NCI-H1417 (cell line): ENCODE measurements at places on chromosomes 4 and X.

DNA sequence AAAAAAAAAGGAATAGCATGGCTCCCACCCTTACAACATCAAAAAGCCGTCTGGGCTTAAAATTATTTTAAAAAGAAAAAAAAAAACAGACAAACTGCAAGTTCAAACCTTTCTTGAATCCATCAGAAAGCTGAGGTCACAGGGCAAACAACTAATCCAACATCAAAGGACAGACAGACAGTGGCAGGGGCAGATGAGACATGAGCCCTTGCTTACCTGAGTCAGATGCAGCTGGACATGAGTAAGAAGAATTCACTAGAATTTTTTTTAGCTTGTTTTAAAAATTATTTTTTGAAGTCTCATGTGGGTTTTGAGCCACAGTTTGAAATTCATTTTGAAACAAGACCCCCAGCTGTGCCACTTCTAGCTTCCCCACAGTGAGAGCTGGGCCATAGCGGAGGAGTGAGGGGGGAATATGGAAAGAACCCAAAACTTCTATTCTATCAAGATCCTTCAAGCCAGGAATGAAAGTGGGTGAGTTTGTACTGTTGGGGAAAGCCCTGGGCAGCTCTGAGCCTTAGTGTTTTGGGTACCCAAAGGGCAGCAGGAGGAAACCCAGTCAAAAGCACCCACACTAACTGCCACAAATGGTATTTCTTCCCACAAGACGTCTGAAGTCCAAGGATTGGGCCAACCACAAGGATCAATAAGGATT is 111.4 kb downstream of the ATXN3L start:
- DNase-seq = no peak

DNA sequence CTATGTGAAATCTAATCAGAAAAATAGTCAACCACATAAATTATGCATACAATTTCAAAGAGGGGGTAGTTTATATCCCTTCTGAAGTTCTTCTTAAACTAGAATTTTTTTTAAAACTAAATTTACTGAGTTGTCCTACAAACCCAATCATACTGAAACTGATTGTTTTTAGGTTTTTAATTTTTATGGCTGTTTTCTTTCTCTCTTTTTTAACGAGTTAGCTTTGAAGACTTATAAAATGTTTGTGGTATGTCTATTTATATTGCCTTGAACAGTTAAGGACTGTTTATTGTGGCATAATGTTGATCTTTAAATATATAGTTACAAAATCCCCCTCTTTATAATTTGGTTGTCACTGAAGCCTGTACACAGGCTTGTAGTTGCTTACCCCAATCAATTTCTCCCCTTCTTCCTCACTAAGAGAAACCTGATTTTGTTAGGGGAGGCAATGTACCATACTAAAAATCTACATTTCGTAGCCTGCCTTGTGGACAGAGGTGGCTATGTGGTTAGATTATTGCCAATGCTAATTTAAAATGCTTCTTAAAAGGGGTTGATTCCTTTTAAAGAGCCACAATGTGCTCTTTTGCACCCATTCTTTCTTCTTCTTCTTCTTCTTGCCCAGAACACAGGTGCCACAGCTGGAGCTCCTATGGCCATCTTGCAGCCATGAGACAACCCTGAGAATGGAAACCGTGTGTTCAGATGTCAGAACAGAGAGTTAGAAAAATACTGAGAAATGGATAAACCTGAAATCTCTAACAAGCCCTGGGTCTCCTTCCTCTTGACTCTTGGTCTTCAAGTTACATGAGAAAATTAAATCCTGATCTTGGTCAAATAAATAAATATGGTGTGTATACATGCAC is 102.7 kb upstream of the ZNF827 start:
- no peak for DNase-seq

DNA sequence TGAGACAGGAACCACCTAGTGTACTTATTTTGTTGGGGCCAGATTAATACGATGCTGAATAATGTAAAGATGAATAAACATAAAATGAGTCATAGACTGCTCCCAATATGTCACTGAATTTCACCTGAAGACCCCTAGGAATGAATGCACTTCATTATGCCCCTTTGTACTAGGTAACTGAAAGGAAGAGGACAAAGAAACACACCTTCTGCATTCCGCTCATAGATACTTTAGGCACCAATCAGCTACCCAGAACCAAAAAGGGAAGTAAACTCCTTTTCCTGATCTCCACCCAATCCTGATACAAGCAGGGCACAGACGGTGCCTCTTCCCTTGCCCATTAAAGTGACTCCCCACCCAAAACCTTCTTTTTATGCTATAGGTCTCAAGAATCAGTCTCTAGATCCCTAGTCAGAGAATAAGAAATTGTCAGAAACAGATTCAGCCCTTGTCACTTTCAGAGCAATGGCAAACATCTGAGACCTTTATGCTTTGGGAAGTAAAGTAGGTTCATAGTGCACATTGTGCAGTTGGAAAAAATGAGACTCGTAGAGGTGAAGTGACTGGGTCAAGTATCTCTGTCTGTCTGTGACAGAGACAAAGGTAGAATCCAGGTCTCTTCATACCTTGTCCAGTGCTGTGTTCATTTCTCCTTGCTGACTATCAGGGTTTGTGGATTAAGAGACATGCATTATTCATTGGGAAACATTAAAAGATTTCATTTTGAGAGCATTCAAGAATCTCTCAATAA is 2.3 kb downstream of the GPR174 start:
- no peak for DNase-seq

DNA sequence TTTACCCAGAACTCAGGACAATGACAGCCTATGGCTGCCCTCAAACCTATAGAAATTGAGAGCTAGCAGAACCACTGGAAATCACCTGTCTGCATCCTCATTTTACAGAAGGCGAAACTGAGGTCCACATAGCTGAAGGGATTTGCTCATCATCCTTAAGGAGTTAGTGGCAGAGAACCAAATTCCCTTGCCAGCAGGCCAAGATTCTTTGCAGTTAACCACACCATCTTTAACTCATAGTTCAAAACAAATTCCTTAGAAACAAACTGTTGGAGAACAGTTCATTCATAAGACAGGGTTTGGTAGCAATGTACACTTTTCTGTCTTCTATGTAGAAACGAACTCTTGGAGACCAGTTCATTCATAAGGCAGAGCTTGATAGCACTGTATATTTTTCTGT is 37.9 kb upstream of the RAP2C start:
- DNase-seq = no peak

DNA sequence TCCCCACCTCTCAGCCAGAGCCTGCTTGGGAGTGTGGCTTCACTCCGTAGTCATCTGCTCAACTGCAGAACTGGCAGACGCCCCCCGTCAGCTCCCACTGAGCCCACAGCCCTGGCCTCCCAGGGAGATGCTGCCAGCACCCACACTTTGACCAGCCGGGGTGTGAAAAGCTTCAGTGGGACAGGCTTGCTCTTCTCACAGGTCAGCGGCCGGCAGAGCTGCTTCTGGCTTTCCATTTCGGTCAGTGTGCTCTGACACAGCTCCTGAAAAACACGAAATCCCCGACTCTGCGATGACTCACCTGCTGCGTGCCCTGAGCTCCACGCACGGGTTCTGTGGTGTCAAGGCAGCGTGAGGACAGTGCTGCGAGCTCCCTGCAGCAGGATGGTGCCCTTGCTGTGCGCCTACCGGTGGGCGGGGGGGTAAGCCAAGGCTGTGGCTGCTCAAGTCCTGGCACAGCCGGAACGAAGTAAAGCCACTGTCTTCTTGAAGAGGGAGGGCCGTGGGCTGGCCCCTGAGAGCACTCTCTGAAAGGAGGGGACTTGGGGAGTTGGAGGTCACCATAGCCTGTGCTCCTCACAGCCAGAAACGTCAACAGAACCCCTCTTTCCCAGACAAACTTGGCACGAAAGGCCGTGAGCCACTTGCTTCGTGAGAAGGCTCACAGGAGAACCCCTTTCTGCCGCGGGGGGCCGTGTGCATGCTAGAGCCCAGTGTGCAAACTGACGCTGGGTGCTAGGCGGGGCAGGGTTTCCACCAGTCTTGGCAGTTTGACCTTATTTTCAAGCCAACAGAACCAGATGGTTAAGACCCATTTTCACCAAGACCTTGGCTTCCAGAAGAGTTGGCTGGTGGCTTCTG is 23.6 kb downstream of the NOP14 start:
- DNase-seq = no peak

DNA sequence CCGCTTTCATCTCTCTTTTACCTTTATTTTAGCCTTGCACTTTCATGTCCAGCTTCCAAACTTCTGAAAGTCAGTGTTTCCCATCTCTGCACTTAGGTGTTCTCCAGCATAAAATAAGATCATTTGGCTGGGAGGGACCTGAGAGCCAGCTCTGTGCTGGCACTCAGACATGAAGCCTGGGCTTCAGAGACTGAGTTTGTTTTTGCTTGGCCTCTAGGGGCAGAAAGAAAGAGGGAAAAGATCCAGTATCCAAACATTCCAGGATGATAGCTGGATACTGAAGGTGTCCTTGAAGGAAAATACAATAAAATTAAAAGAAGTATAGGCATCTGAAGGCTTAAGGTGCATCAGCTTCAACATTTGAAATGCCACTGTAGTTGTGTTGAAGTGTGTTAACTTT is 202.4 kb upstream of the ZIC3 start:
- DNase-seq = no peak

DNA sequence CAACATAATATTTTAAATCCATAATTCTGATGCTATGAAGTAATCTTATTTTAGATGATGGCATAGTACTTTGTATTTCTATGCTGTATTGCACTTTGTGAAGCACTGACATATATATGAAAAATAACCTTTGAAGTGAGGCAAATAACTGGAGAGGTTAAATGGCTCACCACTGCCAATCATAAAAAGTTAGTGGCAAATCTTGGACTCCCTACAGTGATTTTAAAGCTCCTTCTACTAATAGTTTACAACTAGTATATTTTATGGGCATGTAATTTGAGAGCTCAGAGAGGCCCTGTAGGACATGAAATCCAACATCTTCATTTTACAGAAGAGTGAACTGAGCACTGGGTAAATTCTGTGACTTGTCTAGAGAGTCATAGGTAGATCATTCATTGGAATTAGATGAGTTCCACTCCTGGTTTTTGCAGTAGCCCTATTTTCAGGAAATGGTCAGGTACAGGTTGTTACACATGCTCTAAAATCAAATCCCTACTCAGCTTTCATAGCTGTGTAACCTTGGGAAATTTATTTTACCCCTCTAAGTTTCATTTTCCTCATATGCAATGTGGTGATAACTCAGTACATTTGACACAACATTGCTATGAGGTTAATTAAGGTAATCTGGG is 804 bp upstream of the GC start:
- no peak for DNase-seq

GRCh38 chrX:140065961-140066662 is 100.8 kb upstream of the CXorf66 start:
- no peak for DNase-seq

DNA sequence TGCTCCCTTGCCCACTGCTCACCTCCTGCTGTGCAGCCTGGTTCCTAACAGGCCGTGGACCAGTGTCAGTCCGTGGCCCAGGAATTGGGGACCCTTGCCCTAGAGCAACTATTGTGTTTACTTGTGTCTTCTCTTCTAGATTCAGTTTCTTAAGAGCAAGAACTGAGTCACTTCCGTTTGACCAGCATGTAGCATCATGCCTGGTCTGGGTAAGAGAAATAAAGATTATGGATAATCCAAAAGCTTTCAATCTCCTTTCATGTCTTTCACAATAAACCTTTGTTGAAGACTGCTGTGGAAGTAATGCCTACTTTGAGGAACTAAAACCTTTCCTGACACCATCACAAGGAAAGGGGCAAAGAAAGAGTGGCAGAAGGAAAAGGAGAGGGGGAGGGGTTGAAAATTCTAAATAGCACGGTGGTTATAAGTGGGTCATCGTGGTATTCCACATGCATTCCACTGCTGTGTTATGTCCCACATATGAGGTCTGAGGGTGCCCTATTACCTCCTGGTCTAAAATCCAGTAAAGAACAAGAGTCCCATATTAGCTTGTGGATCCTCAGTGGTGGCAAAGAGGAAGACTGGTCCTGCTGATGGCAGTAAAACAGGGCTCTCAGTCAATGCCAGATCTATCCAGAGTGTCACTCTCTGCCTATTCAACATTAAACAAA is 133.4 kb downstream of the RASL11B start:
- DNase-seq = no peak

DNA sequence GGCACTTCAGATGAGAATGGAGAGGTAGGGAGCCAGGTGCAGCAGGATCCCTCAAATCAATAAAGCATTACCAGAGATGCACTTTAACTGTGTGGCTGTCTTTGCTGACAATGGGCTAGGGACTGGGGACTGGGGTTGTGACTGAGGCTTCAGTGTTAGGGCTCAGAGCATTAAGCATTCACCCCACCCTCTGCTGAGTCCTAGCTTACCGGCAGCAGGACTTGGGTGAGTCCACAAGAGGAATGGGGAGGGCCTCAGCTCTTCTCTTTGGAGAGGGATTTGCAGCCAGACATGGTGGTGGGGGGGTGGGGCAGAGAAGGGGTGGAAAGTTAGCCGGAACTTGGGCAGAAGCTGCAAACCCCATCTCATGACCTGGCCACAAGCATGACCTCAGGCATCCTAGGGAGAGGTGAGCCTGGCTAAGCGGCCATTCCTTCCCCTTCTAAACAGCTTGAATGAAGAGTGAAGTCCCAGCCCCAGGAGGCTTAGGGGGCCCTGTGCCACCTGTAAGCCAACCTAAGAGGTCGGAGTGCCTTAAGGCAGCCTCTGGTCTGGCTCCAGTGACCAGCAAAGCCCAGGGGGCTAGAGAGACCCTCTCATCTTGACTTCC is 78.4 kb downstream of the STARD8 start:
- DNase-seq = no peak

GRCh38 chr4:41832961-41833360 is 84.4 kb upstream of the PHOX2B start:
- DNase-seq = peak; percentile 11

GRCh38 chr4:89303177-89303576 is 4.4 kb downstream of the GPRIN3 start:
- DNase-seq = no peak

GRCh38 chr4:139875411-139875825 is 209.8 kb downstream of the MGST2 start:
- DNase-seq = peak; percentile 100

DNA sequence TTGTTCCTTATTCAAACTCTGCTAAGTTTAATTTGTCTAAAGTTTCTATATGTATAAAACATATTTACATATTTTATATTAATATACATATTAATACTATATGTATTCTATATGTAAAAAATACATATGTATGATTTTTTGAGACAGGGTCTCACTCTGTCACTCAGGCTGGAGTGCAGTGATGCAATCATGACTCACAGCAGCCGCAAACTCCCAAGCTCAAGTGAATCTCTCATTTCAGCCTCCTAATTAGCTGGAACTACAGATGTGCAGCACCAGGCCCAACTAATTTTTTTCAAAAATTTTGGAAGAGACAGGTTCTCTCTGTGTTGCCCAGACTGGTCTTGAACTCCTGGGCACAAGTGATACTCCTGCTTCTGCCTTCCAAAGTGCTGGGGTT is 684.9 kb downstream of the TRAM1L1 start:
- no peak for DNase-seq
